Esophagus squamous epithelium (tissue), 5 donors: ENCODE measurements at places on chromosomes 1 and 21.

DNA sequence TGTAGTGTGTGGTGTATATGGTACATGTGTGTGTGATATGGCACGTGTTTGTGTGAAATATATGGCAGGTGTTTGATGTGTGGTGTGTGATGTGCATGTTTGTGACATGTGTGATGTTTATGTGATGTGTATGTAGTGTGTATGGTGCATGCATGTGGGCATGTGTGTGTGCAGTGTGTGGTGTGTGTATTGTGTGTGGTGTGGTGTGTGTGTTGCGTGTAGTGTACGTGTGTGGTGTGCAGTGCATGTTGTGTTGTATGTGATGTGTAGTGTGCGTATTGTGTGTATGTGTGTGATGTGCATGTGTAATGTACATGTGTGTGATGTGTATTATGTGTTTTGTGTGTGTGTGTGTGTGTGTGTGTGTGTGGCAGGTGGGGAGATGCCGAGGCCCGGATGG lies 65.7 kb downstream of the SLC19A1 start:
- no peak for DNase-seq

GRCh38 chr1:28056129-28056925 lies 32.1 kb downstream of the EYA3 start:
- DNase-seq, result no peak

DNA sequence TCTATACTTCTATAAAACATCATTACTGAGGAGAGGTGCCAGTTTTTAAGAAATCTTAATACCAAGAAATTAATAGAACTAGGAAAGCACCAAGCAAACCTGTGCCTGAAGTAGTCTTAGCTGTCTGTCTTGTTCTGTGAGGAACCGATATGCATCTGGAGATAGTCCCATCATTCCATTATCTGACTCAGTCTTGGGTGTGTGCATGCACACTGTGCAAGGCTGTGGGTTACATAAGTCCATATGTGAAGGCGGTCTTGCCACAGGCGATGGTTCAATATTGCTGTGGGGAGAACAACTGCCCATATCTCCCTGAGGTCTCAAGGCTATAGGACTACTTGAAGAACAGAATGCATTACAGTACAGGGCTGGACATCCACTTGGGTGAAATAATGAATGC lies 33.8 kb downstream of the STIL start:
- no peak for DNase-seq

DNA sequence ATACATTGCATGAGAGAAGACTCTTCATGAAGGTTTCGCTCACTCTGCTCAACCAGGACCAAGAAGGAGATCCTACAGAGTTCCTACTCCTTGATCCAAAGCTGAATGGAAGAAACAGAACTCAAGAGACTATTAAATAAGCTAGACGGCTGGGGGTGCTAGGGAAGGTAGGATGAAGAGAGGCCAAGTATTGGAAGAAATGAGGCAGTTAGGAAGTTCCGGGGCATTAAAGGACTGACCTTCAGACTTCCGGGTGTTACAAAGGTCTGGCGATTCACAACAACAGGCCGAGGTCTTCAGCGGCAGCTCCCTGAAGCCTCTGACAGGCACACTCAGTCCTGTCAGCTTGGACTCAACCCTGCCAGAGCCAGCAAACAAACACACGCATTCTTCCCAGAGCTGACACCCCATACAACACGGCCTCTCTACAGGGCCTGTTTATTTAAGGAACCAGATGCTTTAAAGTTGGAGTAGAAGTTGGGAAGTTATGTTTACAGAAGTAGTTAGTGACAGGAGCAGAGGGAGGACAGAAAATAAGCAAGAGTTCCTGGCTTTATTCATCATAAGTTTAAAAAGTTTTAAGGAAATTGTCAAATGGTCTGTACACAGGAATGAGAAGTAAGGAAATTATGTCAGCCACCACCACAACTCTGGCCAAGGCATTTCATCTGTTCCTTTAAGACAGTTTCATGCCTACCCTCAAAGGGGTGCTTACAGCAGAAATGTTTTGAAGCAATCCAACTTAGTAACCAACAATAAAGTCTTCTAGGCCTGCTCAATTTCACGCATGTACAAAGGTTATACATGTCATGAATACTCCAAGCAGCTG lies 4.7 kb downstream of the SORT1 start:
- no peak for DNase-seq

DNA sequence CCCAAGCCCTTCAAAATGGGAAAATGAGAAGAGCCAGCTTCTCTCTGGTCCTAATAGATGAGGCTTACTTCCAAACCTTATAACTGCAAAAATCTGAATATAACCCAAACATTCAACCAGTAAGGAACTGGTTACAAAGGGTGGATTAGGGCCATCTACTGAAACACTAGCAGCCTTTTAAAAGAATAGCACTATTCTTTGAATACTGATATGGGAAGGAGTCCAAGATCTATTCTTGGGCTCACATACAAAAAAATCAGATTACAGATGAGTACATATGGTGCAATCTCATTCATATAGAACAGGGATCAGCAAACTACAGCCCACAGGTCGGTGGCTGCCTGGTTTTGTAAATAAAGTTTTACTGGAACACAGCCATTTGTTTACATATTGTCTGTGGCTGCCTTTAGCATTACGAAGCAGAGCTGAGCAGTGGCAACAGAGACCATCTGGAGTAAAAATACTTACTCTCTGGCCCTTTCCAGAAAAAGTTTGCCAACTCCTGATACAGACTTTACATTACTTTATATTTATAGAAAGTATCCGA lies 167.7 kb downstream of the ZSCAN20 start:
- DNase-seq, result no peak
